ENCODE measurements at places on chromosomes 11 and 22.

- DNase-seq = no peak
Measured at GRCh38 chr22:40709752-40710413, 30.6 kb downstream of the MCHR1 start.

DNA sequence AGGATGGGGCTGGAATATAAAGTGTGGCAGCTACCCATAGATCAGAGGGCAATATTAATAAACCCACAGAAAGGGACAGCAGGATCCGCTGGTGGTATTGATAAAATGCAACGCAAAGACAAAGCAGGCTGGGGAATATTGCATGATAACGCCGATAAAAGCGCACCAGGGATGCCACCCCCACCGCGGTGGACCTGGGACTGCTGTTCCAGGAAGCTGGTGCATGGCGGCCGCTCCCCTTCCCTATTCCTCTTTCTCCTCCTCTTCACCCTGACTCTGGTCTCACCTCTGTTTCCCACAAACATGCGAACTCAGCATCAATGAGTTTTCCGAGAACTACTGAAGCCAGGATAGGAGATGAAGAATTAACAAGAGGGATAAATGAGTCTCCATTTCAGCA, 20.2 kb downstream of the SPATA19 start:
- no peak for DNase-seq

GRCh38 chr11:131796541-131796940, 426.1 kb downstream of the NTM start:
- DNase-seq = no peak

DNA sequence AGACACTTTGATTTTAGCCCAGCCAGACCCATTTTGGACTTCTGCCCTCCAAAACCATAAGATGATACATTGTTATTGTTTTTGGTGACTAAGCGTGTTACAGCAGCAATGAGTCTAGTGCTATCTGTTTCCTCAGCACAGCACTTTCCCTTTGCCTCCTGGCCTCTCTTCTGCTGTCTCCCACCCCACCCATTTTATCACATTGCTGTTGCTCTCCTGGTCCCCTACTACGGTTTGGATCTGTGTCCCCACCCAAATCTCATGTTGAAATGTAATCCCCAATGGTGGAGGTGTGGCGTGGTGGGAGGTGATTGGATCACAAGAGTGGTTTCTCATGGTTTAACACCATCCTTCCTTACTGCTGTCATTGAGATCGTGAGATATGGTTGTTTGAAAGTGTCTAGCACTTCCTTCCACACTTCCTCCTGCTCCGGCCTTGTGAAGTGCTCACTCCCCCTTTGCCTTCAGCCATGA, 59.8 kb upstream of the CD82 start:
- DNase-seq = no peak

DNA sequence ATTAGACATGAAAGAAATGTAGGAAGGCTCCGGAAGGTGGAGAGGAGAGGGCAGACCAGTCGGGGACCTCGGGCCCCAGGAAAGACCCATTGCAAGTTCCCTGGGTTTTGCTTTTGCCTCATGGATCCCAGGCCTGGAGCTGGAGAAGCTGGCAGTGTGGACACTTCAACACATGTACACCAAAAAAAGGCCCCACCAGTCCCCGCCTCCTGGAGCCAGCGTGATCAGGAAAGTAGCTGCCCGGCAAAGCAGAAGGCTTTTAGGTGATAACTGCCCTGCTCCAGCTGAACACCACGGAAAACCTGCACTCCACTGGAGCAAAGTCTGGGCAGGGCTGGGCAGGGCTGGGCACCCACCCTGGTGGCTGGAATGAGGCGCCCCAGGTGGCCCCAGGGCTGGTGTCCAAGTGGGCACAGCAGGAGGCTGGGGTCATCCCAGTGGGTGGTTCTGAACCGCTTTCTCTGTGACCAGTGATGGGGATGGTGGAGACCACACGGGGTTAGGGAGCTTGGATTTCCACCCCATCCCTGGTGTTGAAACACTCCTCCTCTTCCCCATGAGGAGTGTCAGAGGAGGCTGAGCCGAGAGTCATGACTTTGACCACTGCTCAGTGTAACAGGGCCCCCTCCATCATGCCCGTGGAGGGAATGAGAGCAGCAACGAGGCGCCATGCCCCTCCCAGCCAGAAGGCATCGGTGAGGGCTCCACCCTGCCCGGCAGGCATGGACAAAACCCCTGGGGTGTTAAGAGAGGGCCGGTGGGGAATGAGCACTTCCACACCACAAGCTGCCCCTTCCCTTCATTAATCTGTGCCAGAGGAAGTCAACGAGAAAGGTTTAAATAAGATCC, 16.9 kb upstream of the MUC5AC start:
- DNase-seq = no peak

DNA sequence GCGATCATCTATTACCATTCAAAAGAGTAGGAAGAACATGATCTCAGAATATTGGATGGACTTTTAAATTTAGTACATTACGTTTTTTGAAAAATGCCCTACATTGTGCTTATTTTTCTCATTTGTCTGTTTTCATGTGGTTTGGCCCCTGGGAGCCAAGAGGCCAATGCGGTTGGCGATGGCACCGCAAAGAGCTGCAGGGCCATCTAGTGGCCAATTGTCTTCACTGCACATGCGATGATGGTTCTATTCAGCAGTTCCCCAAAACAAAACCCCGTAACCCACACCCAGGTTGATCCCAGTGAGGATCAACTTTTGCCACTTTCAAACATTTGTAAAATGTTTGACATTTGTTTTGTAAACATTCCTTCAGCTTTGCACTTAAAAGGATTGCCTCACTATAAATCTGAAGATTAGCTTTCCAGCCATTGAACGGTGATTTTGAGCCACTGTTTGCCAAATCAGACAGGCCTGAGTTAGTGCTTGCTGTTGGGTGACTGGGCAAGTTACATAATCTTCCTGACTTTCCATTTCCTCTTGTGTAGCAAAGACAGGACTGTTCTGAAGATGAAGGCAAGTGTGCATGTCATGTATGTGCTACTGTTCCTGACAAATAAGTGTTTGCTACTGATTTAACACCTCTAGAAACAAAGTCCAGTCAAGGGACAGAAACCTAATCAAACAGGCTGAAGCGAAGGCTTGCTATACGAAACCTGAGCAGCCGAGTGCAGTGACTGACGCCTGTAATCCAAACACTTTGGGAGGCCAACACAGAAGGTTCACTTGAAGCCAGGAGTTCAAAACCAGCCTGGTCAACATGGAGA, 29.2 kb upstream of the XBP1 start:
- peak; percentile 80 for DNase-seq

DNA sequence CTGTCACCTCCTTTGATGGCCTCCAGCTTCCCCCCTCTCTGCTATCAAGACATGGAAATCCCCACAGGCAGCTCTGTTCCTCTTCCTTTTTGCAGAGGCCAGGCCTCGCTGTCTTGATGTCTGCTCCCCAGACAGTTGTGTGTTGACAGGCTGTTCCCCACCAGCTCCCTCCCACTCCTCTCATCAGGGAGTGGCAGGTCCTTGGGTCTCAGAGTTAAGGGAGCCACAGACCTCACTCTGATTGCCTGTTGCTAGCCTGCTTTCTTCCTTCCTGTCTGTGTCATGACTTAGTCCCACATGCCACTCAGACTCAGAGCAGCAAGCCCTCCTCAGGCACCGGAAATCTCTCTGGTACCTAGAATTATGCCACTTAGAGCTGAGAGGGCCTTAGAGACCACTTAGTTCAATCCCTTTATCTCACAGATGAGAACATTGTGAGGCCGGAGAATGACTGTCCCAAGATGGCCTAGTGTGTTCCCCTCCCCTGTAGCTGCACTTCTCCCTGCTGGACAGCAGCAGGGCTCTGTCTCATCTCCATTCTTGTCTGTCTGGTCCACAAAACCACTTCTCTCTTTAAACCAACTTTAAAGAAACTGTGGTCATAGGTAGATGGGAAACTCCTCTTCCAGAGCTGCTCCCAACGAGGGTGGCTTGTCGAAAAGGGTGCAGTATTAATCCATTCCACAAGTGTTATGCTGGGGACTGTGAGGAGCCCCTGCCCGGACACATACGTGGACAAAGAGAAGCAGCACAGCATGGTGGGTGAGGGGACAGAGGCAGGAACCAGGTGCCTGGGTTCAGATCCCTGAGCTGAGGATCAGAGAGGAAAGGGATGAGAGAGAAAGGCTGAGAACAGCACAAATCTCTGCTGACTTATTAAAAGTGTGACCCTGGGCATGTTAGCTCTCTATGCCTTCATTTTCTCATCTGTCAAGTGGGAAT, 4.2 kb downstream of the AMPD3 start:
- DNase-seq = peak; percentile 27

DNA sequence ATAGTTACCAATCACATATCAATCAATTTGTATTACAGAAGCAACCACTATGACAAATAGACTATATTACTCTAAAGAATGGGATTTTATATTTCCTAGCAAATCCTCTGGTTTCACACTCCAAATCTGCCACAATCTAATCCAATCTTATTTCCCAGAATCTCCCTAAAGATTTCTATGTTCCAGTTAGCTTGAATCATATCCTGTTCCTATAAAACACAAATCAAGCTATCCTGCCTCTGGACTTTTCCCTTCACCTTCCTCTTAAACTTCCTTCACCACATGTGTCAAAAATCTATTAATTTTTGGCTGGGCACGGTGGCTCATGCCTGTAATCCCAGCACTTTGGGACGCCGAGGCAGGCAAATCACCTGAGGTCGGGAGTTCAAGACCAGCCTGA, 50.0 kb downstream of the PIK3C2A start:
- no peak for DNase-seq

- no peak for DNase-seq
Measured at GRCh38 chr11:96622026-96622634, 232.3 kb downstream of the JRKL start.

- DNase-seq = no peak
Measured at GRCh38 chr11:19389787-19390303, 149.1 kb upstream of the E2F8 start.

DNA sequence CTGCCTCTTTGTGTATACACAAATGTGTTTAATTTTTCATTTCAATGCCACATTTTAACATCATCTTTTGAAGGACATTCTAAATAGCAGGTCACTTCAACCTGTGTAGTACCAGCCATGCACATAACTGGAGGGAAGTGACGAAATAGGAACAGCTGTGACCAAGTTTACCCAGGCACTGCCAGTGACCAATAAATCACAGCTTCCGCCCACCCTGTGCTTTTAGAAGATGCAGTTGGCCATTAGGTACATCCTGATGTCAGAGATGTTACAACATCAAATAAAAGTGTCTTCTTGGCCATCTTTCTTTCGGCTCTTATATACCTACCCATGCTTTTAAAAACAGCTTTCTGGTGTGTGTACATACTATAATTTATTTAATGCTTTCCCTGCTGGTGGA, 7.8 kb downstream of the LDLRAD3 start:
- DNase-seq = no peak

DNA sequence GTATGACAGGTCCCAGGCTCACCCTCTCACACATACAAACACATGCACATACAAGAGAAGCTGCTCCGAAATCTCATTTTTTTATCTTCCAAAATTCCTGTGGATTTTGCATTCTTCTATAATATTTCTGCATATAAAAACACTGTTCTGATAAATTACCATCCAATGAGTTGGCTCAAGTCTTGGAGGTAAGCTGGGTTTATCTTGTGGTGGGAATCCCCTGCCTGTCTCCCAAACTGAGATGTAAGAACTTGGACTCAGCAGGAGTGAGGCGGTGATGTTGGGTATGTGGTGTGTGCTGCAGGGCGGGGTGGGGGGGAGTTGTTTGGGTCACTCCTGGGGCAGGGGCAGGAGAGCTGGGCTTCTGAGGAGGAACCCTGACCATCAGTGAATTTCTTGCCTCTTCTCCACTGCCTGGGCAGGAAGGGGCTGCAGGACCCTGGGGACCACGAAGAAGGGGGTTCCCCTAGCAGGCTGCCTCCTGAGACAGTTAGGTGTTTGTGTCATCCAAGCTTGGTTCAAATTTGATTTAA, 6.8 kb upstream of the P2RY6 start:
- no peak for DNase-seq

DNA sequence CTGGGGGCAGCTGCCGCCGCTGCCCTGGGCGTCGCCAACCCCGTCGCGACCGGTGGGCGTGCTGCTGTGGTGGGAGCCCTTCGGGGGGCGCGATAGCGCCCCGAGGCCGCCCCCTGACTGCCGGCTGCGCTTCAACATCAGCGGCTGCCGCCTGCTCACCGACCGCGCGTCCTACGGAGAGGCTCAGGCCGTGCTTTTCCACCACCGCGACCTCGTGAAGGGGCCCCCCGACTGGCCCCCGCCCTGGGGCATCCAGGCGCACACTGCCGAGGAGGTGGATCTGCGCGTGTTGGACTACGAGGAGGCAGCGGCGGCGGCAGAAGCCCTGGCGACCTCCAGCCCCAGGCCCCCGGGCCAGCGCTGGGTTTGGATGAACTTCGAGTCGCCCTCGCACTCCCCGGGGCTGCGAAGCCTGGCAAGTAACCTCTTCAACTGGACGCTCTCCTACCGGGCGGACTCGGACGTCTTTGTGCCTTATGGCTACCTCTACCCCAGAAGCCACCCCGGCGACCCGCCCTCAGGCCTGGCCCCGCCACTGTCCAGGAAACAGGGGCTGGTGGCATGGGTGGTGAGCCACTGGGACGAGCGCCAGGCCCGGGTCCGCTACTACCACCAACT, 1.0 kb downstream of the FUT4 start:
- no peak for DNase-seq

- DNase-seq = no peak
Measured at GRCh38 chr22:28930357-28931007, 47.1 kb downstream of the ZNRF3 start.

DNA sequence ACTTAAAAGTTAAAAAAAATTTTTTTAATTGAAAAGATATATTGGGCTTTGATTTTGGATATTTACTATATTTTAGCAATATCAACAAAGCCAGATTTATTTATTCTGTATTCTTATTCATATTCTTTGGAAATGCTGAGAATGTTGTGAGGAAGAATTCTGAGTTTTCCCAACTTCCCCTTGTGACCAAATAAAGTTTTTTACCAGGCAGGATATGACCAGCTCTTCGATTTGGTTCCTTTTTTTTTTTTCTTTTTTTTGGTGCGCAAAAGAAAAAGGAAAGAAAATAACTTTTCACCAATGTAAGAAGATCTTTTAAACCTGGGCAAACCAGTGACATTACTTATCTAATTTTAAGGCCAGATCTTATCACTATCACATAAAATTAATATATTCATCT, 12.9 kb downstream of the TCP11L1 start:
- DNase-seq = no peak

DNA sequence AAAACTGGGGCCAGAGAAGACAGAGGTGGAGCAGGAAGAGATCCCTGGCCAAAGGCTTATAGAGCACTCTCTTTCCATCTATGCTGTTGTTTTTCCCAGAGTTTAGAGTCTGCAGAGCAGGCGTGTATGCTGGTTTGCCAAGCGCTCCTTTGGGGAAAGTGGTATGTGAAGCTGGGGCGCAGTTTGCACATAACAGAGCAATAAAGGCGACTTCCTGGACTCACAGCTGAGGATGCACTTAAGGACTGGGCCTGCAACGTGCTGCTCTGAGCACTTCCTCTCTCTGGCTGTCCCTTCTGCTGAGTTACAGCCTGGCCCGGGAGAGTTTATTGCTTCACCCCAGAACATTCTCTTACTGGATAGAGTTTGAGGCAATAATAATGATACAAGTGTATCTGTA, 41.7 kb downstream of the THAP12 start:
- DNase-seq = no peak

Data from hematopoietic multipotent progenitor cell treated with erythropoietin and hydrocortisone succinate and interleukin-3 and kit ligand, for 15 days (in vitro differentiated cells).